T follicular helper cell (primary cell): ENCODE measurements at places on chromosomes 1 and 21.

DNA sequence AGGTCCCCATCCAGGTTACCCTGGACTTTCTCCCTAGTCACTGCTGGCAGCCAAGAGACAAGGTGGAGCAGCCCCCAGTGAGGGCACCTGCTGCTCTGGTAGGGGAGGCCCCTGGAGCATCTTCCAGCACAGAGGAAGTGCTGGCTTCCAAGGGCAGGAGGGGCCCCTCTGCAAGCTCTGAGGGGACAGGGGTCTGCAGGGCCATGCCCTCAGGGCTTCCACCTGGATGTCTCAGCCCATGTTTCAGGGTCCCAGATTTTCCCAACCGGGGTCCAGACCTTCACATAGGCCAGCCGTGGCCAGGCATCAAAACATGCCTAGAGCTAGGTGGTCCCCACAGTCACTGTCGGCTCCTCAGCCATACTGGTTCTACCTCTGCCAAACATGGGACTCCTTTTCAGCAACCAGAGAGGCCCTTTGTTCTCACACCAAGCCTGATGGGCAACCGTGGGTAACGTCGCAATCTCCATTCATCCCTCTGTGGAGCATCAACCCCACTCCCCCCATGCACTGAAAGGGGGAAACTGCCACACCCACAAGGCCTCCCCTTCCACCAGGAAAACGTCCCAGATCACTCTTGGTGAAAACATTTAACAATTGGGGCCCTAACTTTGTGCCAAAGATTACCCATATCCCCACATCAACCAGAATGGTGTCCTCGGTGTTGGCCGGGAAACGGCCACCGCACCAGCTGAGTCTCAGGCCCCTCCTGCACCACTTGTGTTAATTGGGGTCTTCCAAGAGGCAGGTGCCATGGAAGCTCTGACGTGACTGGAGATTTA is 1.9 kb upstream of the COL6A2 start:
- no peak for DNase-seq

GRCh38 chr1:24968941-24969585 is 39.0 kb upstream of the RUNX3 start:
- DNase-seq = no peak

- no peak for DNase-seq
Observed at GRCh38 chr1:239263801-239264200, 122.6 kb upstream of the CHRM3 start.

DNA sequence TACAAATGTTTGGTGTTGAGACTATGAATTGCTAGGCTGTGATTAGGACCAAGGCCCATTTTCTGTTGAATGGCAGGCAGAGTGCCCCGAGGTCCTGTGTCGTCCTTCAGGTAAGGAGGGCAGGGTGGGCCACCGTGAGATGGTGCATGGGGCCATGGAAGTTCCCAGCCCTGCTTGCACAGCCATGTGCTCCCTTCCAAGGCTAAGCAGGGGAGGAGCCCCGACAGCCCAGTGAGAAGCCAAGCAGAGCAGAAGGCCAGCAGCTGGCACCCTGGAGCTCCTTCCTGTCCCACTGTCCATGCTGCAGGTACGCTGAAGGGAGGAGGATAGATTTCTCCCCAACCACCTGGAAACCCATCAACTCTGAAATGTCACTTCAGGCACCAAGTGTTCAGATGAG is 8.2 kb upstream of the NUAK2 start:
- DNase-seq = no peak

DNA sequence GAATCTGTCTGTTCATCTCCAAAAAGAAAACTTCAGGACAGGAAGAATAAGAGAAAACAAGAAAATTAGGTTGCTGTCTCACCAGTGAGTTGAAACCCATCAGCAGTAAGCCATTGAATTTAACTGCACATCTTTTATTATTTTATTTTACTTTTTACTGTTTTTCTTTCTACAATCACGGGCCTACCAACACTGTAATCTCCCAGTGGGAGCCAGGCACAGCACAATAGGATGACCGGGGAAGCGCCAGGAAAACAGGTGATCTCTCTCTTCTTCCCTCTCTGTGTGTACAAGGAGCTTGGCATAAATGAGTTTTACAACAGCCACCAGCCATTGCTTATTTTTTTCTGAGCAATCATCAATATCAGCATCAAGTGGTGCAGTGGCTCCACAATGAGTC is 113.1 kb upstream of the ESRRG start:
- DNase-seq = no peak
